NCI-H1436 (cell line): ENCODE measurements at places on chromosomes 11 and 22.
A peak's percentile ranks its signal among the peaks of the same experiment; 100 is the strongest.

DNA sequence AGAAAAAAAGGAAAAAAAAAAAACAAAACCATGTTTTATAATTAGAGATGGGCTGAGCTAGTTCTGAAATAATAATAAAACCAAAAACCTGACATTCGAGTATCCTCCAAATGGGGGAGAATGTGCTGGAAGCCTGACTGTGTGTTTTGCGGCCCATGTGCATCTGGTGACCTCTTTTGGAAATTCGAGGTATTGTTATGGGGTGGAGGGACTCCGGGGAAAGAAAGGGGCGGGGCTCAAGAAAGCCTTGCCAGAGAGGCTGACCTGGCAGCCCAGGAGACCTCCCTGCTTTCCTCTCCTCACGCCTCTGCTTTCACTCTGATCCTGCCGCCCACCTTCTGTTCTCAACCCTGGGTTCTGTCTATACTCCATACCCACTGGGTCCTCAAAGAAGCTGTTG lies 72.9 kb downstream of the CTTN start:
- no peak for DNase-seq

GRCh38 chr11:130649801-130650200 lies 201.4 kb downstream of the ADAMTS15 start:
- no peak for DNase-seq

GRCh38 chr11:6405052-6405667 lies 13.7 kb downstream of the APBB1 start:
- DNase-seq: no peak

DNA sequence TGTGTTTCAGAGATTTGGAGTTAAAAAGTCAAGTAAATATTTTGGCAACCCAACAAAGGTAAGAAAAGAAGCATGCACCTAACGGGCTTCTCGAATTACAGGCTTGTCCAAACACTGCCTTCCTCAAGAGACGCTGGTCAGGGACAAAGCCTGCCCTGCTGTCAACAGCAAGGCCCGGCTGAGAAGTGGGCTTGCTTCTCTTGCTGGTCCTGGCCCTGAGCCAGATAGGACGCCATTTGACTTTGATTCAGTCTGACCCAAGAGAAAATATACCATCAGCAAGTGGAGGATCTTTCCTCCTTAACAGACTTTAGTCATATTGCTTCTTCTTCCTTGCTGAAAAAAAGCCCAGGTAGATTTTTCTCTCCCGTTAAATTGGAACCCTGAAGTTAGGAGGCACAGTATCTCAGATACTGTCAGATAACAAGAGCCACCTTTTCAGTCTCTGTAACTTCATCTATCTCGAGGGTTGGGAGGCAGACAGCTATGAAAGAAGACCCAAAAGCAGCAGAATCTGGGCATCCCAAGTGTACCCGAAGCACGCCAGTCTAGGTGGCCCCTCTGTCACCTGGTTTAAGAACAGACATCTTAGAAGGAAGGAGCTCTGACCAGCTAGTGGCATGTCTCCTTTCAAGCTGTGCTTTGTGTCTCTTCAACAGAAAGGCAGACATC lies 57.5 kb downstream of the C22orf31 start:
- DNase-seq: no peak

DNA sequence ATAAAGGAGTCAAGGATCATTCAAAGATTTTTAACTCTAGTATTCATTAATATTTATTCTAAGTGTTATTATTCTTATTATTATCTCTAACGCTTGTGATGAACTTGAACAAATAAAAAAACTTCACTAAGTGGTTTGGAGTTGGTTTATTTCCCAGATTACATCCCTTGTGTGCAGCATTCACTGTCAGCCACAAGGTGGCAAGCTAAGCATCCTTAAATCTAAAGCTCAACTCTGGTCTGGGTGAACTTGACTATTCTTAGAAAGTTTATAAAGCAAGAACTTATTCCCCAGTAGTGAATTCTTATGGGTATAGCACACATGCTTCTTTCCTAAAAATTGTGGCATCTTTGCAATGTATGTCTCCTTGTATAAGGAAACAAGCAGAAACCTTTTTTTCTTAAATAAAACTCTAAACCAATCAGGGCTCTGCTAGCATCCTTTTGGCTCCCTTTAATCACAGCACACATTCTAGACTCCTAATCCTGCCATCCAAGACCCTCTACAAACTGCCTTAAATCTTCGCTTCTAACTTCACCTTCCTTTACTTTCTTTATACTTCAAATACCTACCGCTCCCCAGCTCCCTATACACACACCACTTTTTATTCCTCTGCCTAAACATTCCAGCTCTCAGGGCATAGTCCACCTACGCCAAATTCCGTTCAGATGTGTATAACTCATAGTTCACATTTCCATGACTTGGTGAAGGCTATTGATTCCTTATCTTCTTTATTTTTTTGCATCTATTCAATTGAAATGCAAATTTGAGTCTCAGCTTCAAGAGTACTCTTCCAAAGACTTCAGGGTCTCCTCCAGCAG lies 1068.8 kb downstream of the DLG2 start:
- peak; percentile 34 for DNase-seq

DNA sequence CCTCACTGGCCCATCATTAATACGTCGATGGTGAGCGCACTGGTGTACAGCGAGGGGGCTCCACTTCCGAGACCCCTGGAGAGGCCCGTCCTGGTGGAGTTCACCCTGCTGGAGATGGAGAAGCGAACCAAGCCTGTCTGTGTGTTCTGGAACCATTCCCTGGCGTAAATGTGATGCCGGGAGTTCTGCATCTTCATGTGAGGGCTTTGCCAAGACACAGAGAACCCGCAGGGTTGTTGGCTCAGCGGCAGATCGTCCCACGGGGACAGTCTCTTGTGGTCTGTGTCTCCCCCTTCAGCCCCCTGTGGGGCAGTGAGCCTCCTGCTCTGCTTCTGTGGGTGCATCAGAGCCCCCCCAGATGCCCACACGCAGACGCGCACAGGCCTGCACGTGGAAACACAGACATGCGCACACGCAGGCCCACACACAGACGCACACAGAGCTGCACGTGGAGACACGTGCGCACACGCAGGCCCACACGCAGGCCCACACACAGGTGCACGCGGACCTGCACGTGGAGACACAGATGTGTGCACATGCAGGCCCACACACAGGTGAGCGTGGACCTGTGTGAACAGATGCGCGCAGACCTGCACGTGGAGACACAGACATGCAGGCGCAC lies 55.8 kb upstream of the PRODH start:
- DNase-seq: no peak

- DNase-seq: no peak
Measured at GRCh38 chr22:49331878-49332277, 495.8 kb downstream of the BRD1 start.
